ENCODE measurements at places on chromosomes 1 and 21.

GRCh38 chr1:229714964-229715603, 89.0 kb downstream of the URB2 start:
- peak; percentile 19 for DNase-seq

GRCh38 chr21:36696390-36697059, 2.4 kb upstream of the SIM2 start:
- DNase-seq, result no peak

- DNase-seq, result no peak
Observed at GRCh38 chr1:4322881-4323280, 331.5 kb upstream of the AJAP1 start.

DNA sequence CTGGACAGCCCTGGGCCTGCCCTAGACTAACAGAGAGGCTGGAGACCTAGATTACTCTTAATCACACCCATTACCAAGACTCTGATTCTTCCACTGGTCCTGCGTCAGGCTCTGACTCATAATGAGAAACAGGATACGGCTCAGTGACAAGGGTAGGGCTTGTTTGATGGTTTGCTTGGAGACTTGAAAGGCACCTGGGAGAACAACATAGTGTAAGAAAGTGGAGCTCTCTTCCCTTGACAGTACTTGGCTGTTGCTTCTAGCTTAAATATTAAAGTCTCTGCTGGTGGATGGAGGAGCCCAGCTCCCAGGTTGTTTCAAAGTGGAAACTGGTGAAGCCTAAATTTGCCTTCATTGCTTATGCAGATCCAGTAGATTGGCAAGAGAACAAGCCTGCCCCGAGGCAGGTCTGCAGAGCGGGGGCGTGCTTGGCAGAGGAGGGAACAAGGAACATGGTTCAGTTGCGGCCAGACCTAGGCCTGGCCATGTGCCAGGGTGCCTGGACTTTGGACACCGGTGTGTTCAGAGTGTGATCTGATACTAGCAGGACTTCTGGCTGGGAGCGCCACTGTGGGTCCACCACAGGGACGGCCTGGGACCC, 480.6 kb downstream of the CAMTA1 start:
- DNase-seq, result no peak

- no peak for DNase-seq
Observed at GRCh38 chr1:159800177-159800930, 1.8 kb upstream of the FCRL6 start.

DNA sequence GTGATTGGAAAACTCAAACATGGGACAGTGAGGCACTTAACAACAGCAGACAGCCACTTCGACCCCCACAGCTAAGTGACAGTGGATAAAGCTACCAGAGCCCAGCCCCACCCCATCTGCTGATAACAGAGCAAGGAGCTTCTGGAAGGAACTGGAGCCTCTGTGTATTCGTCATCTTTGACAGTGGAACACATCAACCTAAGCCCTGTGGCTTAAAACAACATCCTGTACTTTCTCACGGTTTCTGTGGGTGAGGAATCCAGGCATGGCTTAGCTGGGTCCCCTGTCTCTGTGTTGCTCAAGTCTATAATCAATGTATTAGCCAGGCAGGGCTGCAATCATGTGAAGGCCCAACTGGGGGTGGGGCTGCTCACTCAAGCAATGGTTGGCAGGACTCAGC, 18.4 kb upstream of the SIPA1L2 start:
- no peak for DNase-seq

- DNase-seq, result no peak
Observed at GRCh38 chr1:59199719-59200376, 97.0 kb upstream of the FGGY start.

DNA sequence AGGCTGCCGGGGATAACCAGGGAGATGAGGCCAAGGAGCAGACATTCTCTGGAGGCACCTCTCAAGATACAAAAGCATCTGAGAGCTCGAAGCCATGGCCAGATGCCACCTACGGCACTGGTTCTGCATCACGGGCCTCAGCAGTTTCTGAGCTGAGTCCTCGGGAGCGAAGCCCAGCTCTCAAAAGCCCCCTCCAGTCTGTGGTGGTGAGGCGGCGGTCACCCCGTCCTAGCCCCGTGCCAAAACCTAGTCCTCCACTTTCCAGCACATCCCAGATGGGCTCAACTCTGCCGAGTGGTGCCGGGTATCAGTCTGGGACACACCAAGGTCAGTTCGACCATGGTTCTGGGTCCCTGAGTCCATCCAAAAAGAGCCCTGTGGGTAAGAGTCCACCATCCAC, 19.4 kb upstream of the SH3D21 start:
- no peak for DNase-seq

DNA sequence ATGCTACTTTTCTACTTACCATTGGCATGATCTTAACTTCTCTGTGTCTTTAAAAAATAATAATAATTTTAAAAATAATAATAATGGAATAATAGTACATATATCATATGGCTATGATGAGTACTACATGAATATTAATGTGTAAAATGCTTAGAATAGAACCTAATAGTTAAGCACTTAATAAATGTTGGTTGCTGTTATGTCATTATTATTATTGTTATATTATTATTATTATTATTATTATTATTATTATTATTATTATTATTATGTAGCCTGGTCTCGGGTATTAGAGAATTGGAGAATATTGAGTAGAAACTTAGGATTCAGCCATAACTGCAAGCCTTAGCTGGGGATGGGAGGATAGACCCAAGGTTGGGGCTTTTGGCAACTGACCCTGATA, 108.2 kb downstream of the MAST2 start:
- no peak for DNase-seq

DNA sequence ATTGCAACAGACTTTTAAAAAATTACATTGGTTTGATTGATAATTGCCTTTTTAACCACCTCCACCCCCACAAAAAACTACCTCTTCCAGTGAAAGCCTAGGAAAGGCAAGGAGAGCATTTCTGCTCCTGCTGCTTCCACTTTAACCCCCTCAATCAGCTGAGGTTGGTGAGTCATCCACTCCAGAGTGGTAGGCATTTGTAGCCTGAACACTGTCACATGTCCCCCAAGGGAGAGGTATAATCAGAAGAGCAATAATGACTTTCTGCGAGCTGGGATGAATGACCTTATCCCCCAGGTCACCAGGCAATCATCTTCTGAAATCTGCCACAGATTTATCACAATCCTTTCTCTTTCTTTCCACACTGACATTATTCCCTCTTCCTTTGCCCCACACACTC, 126.6 kb upstream of the CAMK1G start:
- DNase-seq, result no peak

DNA sequence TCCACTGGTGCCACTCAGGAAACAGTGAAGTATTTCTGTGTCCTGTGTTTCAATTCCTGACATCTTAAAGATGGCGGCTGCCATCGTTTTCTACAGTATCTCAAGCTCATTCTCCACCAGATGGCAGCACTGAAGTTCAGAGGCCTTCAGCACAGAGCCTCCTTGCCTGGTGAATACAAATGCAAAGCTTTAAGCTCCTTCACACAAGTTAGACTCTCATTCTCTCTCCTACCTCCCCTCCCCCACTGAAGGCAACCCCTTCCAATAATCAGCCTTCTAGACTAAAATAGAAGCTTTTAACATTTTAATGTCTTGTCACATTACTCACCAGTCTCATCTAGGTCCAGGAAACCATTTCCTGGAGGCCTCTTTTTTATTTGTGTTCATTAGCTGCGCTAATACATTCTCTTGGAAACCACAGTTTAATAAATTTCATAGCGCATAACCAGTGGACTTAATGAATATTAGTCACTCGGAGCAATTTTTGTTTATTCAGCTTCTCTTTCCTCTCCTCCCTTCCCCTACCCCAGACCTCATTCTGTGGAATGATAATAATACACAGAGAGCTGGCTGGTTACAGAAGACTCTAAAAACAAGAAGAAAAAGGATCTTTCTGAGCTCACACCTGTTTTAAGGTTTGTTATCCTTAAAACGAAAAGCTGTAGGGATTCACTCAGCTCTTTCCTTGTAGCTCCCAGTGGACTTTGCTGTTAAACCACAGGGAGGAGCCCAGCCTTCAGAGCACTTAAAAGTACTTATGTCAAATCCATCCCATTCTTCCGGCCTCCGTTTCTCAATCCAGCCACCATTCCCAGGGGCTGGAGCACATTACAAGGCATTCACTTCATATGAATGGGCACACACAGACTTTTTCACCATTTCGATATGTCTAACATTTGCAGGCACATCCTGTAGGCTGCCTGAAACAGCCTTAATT, 384.9 kb downstream of the HLX start:
- DNase-seq, result peak; percentile 18

- no peak for DNase-seq
Observed at GRCh38 chr1:184541537-184542152, 154.8 kb downstream of the C1orf21 start.

DNA sequence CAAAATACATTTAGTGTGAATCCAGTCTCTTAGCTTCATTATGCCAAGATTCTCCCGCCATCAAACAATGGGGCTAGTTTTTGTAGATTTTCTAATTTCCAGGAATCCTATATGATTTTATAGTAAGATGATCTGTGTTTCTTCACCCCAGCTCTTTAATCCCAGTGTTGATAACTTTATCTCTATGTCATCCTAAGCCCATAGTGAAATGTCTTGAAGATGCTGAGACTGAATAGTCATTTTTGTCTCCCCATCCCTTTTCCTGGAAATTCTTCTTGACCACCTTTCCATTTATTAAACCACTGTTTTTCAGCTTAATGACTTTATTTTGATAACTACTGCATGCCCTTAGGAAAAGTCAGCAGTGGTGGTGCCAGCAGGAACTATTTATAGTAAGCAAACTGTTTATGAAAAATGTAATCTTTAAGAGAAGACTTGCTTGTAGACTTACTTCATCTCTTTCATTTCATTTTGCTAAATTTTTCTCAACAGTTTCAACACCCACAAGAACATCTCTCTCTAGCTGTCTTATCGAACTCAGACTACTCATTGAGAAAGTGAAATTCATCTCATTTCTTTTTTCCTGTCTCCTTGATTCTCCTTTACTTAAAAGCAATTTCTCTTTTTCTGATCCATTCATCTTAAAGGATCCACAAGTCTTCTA, 116.6 kb downstream of the NTMT2 start:
- DNase-seq, result no peak
